ENCODE measurements at places on chromosomes 7 and 10.

- no peak for DNase-seq
Observed at GRCh38 chr7:80643336-80643915, 5.0 kb downstream of the CD36 start.

DNA sequence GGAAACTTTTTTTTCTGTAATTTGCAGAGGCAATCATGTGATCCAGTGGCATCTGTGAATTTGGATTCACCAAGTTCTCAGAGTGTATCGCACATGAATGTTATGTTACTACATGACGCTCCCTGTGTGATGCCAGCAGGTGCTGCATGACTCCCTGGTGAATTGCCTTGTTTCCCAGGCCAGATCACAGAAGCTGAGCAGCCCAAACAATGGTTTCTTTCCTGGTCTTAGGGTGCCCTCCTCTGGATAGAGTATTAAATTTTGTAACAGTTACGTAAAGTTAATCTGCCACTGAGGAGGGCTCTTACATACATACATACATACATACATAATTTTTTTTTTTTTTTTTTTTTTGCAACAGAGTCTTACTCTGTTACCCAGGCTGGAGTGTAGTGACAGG, 3.6 kb downstream of the ZSCAN21 start:
- peak; percentile 62 for DNase-seq

- no peak for DNase-seq
Observed at GRCh38 chr7:117800406-117800805, 72.8 kb downstream of the CTTNBP2 start.

DNA sequence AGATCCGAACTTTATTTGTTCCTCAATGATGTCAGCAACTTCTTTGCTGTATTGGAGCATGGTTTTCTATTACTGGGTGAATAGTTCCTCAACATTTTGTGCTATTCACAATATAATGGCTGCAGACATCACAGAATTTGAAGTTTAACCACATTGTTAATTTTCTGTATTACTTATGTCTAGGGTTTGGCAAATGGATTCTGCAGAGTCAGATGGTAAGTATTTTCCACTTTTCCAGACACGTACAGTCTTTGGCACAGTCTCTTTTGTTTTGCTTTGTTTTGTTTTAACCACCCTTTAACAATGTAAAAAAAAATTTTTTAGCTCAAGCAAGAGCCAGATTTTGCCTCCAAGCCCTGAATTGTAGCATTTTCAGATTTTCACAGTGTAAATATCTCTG, 36.8 kb upstream of the FOXK1 start:
- DNase-seq, result no peak

GRCh38 chr10:122665329-122665860, 34.3 kb downstream of the C10orf120 start:
- DNase-seq, result no peak

GRCh38 chr10:122660696-122661095, 39.0 kb downstream of the C10orf120 start:
- DNase-seq, result no peak

DNA sequence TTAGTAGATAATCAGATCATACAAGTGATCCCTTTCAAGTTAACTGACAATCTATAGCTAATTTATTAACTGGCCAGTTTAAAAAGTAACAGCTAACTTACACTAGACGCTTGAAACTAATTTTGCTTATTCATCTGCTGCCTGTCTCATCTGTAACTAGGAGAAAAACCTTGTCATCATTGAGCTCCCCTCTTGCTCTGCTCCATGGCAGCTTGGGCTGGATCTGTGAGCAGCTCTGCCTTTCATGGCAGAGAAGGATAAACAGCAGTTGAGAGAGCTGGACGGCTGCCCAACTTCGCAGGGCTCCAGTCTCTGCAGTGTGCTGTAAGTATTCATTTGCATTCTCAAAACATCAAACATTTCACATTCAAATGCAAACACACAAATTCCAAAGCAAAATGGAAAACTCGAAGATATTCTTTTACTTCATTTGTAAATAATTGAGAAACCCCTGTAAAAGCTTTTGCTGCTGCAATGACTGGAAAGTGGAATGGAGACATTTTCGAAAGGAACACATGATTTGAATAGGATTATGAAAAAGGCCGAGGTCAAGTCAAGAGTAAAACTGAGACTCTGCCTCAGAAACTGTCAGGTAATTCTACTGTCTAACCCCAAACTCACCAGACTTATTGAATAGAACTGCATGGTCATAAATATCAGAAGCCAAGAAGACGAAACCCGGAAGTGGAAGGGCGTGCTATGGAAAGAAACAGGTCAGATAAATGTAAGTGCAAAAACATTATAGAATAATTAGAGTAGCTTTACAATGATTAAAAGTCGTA, 17.6 kb downstream of the SLC35B4 start:
- DNase-seq, result no peak

- DNase-seq, result no peak
Observed at GRCh38 chr10:127018298-127018650, 113.0 kb downstream of the DOCK1 start.

DNA sequence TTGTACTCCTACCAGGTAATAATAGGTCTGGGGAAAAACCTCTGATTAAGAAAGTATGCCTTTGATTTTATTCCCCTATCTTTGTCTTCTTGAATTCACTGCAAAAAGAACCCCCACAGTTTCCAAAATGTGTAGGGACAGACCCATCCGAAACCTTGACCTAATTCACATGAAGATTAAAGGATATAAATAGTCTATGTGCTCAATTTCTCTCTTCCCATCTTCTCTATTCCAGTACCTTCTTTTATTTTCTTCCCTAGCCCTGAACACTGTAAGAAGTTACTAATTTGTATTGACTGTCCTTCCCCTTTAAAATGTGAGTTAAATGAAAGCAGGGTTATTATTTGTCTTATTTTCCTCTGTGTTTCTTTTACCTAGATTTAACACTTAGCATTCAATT, 135.3 kb downstream of the HBP1 start:
- no peak for DNase-seq

DNA sequence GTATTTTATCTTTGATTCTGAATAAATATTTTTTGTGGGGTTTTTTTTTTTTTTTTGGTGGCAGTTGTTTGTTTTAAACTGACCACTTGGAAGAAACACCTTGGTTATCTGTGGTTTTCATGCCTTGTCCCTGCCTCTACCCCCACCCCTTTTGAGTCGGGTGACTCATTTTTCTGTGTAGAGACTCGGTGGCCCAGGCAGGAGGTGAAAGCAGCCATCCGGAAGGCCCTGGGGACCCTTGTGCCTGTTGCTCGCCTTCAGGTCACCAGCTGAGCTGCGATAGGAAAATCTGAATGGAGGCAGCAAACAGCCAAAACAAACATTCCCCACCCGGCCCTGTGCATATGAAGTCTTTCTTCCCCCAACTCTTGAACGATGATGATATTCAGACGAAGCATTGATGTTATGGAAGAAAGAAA, 22.8 kb downstream of the CYP17A1 start:
- DNase-seq, result no peak

DNA sequence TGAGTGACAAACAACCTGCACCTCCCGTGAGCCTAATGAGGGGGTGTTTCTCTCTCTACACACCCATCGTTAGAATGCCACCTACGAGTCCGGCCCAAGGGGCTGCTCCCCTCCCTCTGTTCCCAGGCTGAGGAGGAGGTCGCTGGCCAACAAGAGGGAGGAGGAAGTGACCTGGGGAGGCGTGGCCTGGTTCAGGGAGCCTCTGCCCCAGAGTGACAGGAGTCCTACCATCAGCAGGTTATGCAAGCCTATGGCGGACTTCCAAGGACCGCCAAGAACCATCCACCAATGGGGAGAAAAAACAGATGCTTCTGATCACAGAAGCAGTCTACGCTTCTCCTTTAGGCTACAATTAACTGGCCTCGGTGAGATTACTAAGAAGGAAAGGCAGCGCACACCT, 12.3 kb upstream of the EGFR start:
- no peak for DNase-seq

DNA sequence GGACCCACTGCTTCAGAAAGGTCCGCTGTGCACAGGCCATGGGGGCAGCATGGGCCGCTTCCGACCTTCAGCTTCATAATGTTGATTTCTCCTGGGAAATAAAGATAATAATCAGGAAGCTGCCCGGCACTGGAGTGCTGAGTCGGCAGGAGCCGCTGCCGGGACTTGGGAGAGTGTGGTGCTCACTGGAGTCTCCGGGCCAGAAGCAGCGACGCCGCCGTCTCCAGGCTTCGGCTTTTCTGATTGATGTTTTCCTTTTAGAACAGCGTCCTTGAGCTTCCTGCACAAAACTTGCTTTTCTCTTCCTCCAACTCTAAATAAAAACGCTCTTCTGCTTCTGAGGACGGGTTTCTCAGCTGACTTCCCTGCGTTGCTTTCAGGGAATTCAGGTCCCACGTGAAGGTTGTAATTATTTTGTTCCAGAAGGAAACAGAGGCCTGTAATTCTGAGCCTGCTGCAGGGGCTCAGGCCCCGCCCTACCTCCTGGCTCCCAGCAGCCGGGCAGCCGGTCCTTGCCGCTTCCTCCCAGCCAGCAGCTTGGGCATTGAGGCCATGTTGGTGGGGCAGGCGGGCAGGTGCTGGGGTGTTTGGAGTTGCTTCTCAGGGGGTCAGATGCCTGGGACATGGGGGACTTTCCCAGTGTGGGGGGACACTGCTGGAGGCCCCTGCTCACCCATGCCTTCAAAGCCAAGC, 14.7 kb downstream of the PWWP2B start:
- no peak for DNase-seq

DNA sequence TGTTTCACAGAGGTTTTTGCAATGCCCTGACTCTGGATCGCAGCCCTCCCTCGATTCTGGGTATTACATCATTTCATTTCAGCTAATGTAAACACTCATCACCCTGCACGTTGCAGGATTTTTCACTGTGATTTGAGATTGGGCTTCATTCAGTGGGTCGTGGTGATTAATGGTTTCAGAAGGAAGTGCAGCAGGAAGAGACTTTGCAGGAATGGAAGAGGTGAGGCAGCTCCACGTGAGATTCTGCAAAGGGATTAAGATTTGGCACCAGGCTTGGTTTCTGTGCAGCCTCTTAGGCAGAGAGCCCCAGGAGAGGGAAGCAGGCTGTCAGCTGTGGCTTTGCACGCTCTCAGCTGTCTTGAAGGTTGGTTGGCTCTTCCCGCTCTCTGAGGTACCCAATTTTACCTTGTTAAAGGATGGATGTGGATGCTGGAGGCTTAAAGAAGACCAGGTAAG, 95.2 kb downstream of the PLCE1 start:
- DNase-seq, result no peak

Measured in GM13976 (cell line).